ENCODE measurements at places on chromosomes 11 and 22.
A peak's percentile ranks its signal among the peaks of the same experiment; 100 is the strongest.

DNA sequence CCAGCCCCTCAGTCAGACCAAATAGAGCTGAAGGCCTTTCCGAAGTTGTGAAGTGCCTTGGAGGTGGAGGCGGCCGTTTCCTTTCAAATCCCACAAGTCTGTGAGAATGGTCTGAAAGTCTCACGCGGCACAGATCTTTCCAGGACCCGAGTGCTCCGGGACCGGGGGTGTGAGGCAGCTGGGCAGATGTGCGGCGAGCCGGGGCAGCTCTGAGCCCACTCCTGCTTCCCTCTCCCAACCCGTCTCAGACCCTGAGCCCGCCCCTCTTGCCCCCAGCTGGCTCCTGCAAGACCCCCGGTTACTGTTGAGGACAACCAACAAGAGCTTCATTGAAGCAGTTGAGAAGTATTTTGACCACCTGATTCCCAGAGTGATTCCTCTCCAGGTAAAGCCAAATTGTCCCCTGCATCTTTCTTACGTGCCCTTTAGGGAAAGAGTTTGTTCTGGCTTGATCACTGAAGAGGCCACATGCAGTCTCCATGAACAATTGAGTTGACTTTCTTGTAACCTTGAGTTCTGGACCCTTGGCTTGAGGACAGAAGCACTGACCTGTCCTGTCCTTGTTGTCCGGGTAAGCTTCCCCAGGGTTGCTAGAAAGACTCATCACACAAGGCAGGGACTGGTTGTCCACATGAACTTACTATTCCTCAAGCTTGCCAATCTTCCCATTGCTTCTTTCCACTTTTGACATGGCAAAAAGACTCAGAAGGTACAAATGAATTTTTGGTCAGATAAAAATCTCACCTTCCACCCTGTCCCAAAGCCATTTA is 7.5 kb downstream of the GLB1L3 start:
- ATAC-seq = no peak

- ATAC-seq = peak; percentile 32
These were observed 43.2 kb upstream of the YPEL1 start for GRCh38 chr22:21778705-21779363.

DNA sequence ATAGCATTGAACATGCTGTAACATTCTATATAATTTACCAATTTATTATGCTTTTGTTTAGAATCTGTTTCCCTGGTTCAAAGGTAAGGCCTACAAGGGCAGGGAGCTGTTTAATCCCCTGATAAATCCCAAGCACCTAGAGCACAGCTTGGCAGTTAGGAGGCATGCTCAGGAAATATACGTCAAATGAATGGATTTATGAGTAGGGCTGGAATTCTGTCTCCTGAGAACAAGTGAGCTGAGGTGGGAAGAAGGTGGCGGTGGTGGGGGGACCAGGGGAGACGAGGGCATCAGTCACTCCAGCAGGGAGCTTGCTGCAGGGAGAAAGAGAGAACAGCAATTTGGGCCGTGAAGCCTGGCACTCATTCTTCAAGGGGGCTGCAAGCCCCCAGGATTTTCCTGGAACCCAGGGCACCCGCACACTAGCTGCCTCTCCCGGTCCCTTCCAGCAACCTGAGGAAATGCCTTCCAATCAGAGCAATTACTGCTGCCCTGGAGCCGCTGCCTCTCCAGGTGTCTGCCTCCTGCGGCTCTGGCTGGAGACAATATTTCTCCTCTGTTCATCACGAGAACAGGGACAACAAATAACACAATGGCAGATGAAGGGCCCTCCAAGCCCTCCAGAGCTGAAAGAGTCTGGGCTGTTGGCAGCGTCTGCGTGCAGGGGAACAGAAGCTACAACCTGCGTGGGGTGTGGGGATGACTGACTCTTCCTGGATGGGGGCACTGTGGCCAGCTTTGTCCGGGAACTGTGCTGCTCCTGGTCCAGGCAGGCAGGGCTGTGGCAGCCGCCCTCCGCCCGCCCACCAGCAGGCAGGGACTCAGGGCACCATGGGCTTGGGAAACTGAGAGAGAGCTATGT is 233.4 kb downstream of the ST3GAL4 start:
- no peak for ATAC-seq

DNA sequence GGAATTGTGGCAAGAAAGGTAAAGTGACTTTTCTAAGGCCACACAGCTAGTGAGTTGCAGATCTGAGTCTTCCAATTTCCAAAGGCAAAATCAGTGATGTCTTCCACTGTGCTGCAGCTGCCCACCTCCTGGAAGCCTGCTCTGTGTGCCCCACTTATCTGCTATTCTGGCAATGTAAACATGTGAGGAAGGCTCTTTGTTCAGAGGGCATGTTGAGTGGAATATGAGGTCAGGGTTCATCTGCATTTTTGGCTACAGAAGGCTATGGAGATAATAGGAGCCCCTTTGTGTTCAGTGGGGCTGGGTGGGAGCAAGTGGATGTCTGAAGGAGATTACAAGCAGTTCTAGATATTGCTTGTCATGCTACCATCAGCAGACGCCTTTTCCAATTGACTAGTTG is 396.2 kb downstream of the BUD13 start:
- no peak for ATAC-seq

All from esophagus mucosa (tissue), 1 donor.